ENCODE measurements at places on chromosomes 6 and 20. TPM values are rescaled to one million over a fixed set of nuclear protein-coding genes. Genes with fewer than 3 reads are reported as not detected.

DNA sequence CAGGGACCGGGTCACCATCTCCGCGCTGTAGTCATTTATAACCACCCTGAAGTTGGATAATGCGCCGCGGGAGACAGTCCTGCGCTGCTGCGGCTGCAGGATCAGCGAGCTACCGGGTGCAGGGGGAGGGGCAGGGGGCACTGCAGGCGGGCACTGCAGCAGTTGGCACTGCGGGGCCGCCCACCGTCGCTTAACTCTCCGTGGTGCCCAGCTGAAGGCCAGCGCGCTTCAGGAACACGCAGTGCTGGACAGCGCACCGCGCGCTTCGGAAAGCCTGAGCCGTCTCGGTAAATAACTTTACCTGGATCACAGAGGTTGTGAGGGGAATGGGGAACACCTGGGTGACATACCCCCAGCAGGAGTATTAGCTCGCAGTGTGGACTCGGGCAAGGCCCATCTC lies 12.4 kb upstream of the LRFN2 start:
- no peaks in the 10 kb centered on the region for H3K36me3 ChIP-seq
- H3K27me3 ChIP-seq = peaks cover 50% of the 10 kb centered on the region
- H3K4me3 ChIP-seq = no peak overlapping the region
- no peak for DNase-seq
- no peaks in the 10 kb centered on the region for H3K4me1 ChIP-seq
- H3K27ac ChIP-seq = no peak overlapping the region

DNA sequence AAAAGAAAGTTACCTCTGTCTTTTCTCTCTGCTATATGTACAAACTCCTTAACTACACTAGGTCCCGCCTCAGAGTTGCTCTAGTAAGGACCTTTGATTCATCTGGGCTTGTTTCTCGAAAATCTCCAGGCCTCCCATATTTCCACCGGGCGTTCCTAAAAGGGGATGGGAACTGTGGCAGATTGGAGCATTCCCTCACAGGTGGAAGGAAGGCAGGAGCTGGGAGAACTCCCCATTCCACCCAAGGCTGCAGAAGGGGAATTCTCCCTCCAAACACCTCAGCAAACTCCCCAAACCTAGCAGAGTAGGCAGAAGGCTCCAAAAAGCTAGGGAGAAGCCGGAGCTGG lies 1.6 kb upstream of the TFAP2A start:
- DNase-seq = no peak
- H3K4me1 ChIP-seq = peaks cover 20% of the 10 kb centered on the region
- H3K27me3 ChIP-seq = no peaks in the 10 kb centered on the region
- H3K27ac ChIP-seq = peak overlapping the region; percentile 94
- peak overlapping the region; percentile 92 for H3K4me3 ChIP-seq

The PRND gene
- not detected for total RNA-seq

The RNF39 gene
- total RNA-seq = 1.4 TPM

DNA sequence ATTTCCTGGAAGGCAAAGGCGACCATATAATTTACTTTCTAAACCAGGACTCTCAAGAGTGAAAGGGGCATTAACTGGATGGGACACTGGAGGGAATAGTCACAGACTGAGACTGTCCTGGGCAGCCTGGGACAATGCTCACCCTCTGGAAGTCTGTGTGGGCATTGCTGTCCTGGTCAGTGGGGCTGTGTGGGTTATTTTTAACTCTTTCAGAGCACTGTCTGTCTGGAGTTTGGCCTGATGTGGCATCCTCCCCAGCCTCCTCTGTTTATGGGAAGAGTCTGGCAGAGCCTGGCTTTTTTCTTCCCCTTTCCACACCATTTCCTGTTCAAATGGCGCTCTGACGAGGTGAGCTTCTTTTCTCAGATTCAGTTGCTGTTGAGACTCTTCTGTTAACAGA lies 11.7 kb downstream of the DAAM2 start:
- no peak overlapping the region for H3K27ac ChIP-seq
- H3K36me3 ChIP-seq = no peaks in the 10 kb centered on the region
- peaks cover 9% of the 10 kb centered on the region for H3K4me1 ChIP-seq
- no peak for DNase-seq

The CSE1L gene
- 226 TPM for total RNA-seq

GRCh38 chr6:60952500-60952899 lies 1333.5 kb downstream of the KHDRBS2 start:
- no peak for DNase-seq
- no peaks in the 10 kb centered on the region for H3K27me3 ChIP-seq
- H3K36me3 ChIP-seq = no peaks in the 10 kb centered on the region
- H3K4me1 ChIP-seq = no peaks in the 10 kb centered on the region

GRCh38 chr6:25601800-25602673 lies 50.0 kb upstream of the SCGN start:
- peaks cover 22% of the 10 kb centered on the region for H3K36me3 ChIP-seq
- no peak for DNase-seq
- H3K27me3 ChIP-seq = no peaks in the 10 kb centered on the region
- H3K27ac ChIP-seq = peak overlapping the region; percentile 13
- no peak overlapping the region for H3K4me3 ChIP-seq
- peaks cover 17% of the 10 kb centered on the region for H3K4me1 ChIP-seq

DNA sequence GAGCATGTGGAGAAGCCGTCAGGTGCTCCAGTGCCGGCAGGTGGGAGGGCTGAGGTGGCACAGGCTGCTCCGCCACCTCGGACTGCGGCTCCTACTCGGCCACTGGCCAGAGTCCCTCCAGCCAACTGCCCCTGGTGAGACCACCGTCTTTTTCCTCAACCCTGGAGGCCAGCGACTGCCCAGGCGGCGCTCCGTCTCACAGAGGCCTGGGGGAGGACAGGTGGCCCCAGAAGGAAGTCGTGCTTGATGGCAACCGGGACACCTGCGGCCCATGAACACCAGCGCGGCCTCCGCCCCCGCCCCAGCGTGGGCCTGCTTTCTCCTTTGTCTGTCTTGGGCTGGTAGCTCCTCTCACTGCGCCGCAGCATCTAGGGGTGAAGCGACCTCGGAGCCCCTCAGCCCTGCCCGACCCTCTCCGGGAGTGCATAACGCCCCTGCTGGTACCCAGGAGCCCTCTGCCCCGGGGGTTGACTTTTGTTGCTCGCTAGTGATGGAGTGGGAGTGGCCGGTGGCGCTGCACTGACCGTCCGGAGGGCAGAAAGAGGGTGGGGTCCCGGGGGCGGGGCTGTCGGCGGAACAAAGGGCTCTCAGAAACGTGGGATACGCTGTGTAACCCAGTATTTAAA lies 706 bp upstream of the TUBB2B start:
- peaks cover 16% of the 10 kb centered on the region for H3K36me3 ChIP-seq
- peaks cover 11% of the 10 kb centered on the region for H3K4me1 ChIP-seq

- H3K27ac ChIP-seq = peak overlapping the region; percentile 43
- H3K4me3 ChIP-seq = peak overlapping the region; percentile 32
- H3K36me3 ChIP-seq = no peaks in the 10 kb centered on the region
- no peaks in the 10 kb centered on the region for H3K27me3 ChIP-seq
These were observed 21.3 kb upstream of the HFE start for GRCh38 chr6:26065952-26066380.

- H3K36me3 ChIP-seq = no peaks in the 10 kb centered on the region
- no peak overlapping the region for H3K4me3 ChIP-seq
- H3K27ac ChIP-seq = peak overlapping the region; percentile 5
- no peaks in the 10 kb centered on the region for H3K27me3 ChIP-seq
- H3K4me1 ChIP-seq = peaks cover 30% of the 10 kb centered on the region
- DNase-seq = peak; percentile 59
These were observed 85.6 kb downstream of the MRPL14 start for GRCh38 chr6:44041461-44042260.

DNA sequence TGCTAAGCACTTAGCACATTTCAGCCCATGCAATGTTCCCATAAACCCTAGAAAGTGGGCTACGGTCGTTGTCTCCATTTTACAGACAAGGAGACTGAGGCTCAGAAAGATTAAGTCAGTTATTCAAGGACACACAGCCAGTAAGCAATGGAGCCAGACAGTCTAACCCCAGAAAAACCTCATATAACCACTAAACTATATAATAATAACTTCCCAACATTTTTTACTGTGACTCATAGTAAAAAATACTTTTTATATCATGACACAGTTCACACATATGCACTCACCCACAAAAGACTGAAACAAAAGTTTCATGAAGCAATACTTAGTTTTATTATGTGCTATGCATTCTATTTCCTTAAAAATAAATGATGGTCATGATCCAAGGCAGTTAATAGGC lies 66.2 kb upstream of the EYA2 start:
- no peaks in the 10 kb centered on the region for H3K4me1 ChIP-seq
- peaks cover 28% of the 10 kb centered on the region for H3K27me3 ChIP-seq
- no peak overlapping the region for H3K4me3 ChIP-seq
- DNase-seq = no peak
- H3K27ac ChIP-seq = no peak overlapping the region

The GRIK2 gene
- total RNA-seq = 3.3 TPM

DNA sequence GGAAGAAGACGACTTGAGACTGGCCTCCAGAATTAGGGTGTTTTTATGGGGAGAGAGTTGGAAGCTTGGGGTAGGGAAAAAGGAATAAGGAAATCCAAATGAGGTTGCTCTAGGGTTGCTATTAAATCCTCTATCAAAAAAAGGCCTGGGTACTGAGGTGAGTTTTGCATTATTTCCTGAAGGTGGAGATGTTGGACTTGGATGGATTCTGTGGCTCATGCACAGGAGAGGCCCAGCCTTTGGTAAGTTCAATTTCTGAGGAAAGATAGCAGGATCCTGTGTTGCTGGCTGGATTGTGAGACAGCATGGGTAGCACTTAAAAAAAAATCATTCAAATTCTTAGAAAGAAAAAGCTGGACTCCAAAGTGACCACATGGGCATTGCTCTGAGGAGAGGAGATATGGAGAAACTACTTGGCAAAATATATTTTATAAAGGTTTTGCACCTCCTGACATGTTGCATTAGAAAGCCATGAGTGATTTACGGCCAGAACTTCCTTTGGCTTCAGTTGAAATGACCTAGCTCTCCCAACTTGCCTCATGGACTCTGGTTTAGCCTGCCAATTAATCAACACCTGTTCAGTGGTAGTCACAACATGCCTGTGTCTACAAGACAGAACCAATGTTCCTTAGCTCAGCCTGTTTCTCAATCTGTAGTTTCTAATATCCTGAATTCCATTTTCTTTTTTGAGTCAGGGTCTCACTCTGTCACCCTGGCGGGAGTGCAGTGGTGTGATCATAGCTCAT lies 152.1 kb upstream of the RALGAPA2 start:
- H3K36me3 ChIP-seq = no peaks in the 10 kb centered on the region
- no peaks in the 10 kb centered on the region for H3K27me3 ChIP-seq

DNA sequence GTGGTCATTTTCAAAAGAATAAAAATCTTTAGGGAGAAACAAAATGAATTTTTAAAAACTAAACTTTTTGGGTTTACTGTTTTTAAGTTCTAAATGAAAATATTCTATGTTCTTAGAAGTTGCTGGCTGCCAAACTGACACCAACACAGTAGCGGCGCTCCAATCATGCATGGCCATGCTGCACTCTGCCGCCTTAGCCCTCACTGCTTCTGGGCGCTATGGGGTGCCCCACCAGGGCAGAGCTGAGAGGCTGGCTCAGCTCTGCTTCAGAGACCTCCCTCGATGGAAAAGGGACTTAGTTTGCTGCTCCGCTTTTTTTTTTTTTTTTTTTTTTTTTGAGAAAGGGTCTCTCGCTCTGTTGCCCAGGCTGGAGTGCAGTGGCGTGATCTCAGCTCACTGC lies 20.9 kb downstream of the EZR start:
- peaks cover 69% of the 10 kb centered on the region for H3K4me1 ChIP-seq
- DNase-seq = no peak
- peak overlapping the region; percentile 85 for H3K4me3 ChIP-seq
- H3K36me3 ChIP-seq = peaks cover 97% of the 10 kb centered on the region

- peaks cover under 1% of the 10 kb centered on the region for H3K4me1 ChIP-seq
- no peak overlapping the region for H3K4me3 ChIP-seq
- no peaks in the 10 kb centered on the region for H3K36me3 ChIP-seq
- H3K27ac ChIP-seq = no peak overlapping the region
- H3K27me3 ChIP-seq = no peaks in the 10 kb centered on the region
- DNase-seq = no peak
These were observed 109.0 kb downstream of the HMGCLL1 start for GRCh38 chr6:55469951-55470366.

GRCh38 chr6:43219119-43219518 lies 10.2 kb downstream of the DNPH1 start:
- no peak for DNase-seq
- H3K36me3 ChIP-seq = peaks cover 38% of the 10 kb centered on the region
- H3K4me1 ChIP-seq = peaks cover 4% of the 10 kb centered on the region
- no peak overlapping the region for H3K4me3 ChIP-seq
- H3K27ac ChIP-seq = peak overlapping the region; percentile 7

- no peak overlapping the region for H3K27ac ChIP-seq
- no peak for DNase-seq
- peaks cover 36% of the 10 kb centered on the region for H3K27me3 ChIP-seq
- no peak overlapping the region for H3K4me3 ChIP-seq
- no peaks in the 10 kb centered on the region for H3K4me1 ChIP-seq
These were observed 23.3 kb upstream of the ENPP1 start for GRCh38 chr6:131784561-131784960.

The DNAH8 gene
- total RNA-seq = 0.05 TPM

GRCh38 chr6:53055873-53056272 lies 9.3 kb upstream of the FBXO9 start:
- no peak for DNase-seq
- H3K27me3 ChIP-seq = no peaks in the 10 kb centered on the region
- H3K27ac ChIP-seq = no peak overlapping the region
- H3K4me1 ChIP-seq = peaks cover 21% of the 10 kb centered on the region
- H3K36me3 ChIP-seq = peaks cover under 1% of the 10 kb centered on the region
- H3K4me3 ChIP-seq = no peak overlapping the region

DNA sequence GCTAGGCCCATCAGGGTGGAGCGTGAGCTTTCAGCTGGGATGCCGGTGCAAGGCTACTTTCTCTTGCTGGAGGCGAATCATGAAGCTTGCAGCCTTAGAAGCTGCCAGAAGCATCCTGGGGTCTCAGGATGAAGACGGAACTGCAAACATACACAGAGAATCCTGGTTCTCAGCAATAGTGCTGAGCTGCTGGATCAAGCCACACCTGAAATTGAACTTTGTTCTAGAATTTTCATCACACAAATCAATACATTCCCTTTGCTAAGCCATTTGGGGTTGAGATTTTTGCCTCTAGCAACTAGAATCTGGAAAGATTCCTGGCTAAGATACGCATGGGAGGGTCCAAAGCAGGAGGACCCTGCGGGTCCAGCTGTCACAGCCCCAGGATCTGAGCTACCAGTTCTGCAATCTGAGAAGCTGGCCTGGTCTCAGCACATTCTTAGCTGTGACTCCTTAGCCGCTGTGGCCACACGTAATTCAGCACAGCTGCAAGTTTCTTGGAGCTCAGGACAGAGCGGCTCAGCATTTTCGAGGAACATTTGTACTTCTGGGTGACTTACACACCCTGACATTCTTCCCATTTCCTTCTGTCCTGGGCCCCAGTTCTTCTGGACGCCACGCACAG lies 6.6 kb upstream of the ARFGAP1 start:
- no peak overlapping the region for H3K27ac ChIP-seq
- DNase-seq = no peak
- no peaks in the 10 kb centered on the region for H3K4me1 ChIP-seq

- peaks cover 20% of the 10 kb centered on the region for H3K4me1 ChIP-seq
- peaks cover 56% of the 10 kb centered on the region for H3K36me3 ChIP-seq
- no peak for DNase-seq
- no peaks in the 10 kb centered on the region for H3K27me3 ChIP-seq
- no peak overlapping the region for H3K4me3 ChIP-seq
- H3K27ac ChIP-seq = no peak overlapping the region
These were observed 77.8 kb downstream of the ARHGAP18 start for GRCh38 chr6:129632172-129632613.

- peaks cover 57% of the 10 kb centered on the region for H3K27me3 ChIP-seq
- no peak for DNase-seq
- no peak overlapping the region for H3K27ac ChIP-seq
- peaks cover 16% of the 10 kb centered on the region for H3K4me1 ChIP-seq
These were observed 30.5 kb upstream of the IPCEF1 start for GRCh38 chr6:154386848-154387717.
